CD4-positive, alpha-beta T cell (primary cell): ENCODE measurements at places on chromosomes 6 and 20.

- no peak for DNase-seq
Measured at GRCh38 chr6:147755999-147756398, 247.5 kb downstream of the SAMD5 start.

- no peak for DNase-seq
Measured at GRCh38 chr6:168238159-168238909, 81.2 kb downstream of the DACT2 start.

- DNase-seq, result no peak
Measured at GRCh38 chr6:127131772-127132376, 13.4 kb downstream of the RSPO3 start.

GRCh38 chr6:94278146-94278545 is 858.8 kb upstream of the EPHA7 start:
- no peak for DNase-seq

DNA sequence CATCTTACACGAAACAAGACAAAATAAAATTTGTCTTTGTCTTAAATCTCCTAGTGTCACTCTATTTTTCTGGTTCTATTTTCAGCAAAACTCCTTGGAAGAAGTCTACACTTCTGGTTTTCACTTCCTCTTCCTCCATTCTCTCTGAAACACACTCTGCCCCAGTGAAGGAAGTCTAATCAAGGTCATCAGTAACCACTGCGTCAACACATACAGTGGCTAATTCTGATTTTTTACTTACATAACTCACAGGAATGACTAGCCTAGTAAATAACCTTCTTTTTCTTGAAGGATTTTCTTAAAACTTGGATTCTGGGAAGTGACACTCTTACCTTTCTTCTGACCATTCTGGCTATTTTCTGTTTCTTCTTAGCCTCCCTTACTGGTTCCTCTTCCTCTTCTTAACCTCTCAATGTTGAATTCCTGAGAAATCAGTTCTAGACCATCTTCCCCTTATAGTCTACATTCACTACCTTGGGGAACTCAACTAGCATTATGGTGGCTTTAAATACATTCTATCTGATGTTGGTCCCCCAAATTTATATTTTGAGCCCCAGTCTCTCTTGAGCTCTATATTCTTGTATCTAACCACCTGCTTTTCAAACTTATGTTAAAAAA is 37.5 kb downstream of the AIG1 start:
- no peak for DNase-seq

GRCh38 chr6:35810971-35811698 is 6.0 kb downstream of the LHFPL5 start:
- no peak for DNase-seq

- no peak for DNase-seq
Measured at GRCh38 chr6:78192057-78192456, 539.2 kb downstream of the MEI4 start.

DNA sequence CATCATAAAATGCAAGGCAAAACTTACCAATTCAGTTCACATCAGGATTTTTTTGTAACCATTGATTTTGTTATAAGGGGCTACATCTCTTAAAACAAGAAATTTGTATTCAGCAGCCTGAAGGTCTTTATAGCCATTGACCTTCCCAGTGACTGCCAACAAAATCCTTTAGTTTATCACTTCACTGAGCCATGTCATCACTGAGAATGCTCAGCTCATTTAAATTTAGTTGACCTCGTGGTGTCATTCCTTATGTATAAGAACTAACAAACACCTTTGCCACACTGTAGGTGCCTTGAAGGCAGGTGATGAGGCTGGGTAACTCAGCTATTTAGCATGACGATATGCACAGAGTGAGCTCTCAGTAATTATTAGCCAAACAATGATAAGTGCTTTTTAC is 77.7 kb downstream of the GRM1 start:
- no peak for DNase-seq

- DNase-seq, result peak; percentile 8
Measured at GRCh38 chr20:17995967-17996819, 27.4 kb downstream of the MGME1 start.

DNA sequence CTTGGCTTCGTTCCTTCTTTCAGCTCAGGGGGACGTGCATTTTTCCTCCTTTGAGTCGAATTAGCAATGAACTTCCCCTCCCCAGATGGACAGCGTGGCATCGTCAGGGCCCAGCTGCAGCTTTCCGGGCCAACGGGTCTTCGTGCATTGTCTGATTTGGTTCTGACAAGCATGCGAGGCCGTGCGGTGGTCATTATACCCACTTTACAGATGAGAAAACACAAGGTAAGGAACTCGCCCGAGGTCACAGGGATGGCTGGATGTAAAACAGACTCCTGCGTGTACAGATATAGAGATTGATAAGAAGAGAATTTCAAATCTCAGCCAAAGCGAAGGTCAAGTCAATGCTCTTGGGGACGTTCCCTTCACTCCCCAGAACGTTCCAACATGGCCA is 187.6 kb upstream of the SULF2 start:
- no peak for DNase-seq

DNA sequence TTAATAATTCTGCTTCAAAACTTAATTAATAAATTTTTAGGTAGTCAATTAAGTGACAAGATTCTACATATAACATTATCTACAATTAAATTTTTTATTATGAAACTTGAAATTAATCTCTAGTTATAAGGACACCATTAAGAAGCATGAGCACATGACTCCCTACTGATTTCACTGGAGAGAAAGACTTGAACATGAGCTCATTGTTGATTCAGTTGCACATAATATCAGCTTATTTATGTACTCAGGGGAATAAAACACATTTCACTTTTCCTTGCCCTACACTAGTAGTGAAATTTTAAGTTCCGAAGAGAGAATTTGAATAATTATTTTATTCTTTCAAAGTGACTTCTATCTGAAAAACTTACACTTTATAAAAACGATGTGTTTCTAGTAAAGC is 370.2 kb upstream of the EPHA7 start:
- DNase-seq, result no peak

GRCh38 chr6:52759085-52759484 is 4.2 kb downstream of the GSTA2 start:
- no peak for DNase-seq

- DNase-seq, result peak; percentile 74
Measured at GRCh38 chr6:57317060-57317943, at the start of gene PRIM2. TSS of gene PRIM2 (plus strand) at chr6:57317630. CDS start at chr6:57318446, 816 bp downstream.

GRCh38 chr6:40427196-40427595 is 160.0 kb downstream of the LRFN2 start:
- no peak for DNase-seq
